ENCODE measurements at places on chromosomes 16 and 17. TPM values are rescaled to one million over a fixed set of nuclear protein-coding genes. Genes with fewer than 3 reads are reported as not detected.

GRCh38 chr16:89898201-89898967 lies 20.3 kb upstream of the MC1R start:
- no peak for DNase-seq

DNA sequence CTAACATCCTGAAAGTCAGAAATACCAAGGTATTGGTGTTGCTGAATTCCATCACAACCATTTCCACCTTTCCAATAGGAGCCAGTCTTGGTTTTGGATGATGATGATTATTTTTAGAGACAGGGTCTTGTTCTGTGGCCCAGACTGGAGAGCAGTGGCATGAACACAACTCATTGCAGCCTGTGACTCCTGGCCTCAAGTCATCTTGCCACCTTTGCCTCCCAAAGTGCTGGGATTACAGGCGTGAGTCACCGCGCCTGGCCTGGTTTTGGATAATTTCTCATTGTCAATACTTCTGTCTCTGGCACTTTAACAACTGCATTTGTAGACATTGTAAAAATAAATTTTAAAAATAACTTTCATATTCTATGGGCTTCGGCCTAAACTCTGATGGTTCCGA lies 22.6 kb downstream of the STAT5B start:
- DNase-seq: no peak

DNA sequence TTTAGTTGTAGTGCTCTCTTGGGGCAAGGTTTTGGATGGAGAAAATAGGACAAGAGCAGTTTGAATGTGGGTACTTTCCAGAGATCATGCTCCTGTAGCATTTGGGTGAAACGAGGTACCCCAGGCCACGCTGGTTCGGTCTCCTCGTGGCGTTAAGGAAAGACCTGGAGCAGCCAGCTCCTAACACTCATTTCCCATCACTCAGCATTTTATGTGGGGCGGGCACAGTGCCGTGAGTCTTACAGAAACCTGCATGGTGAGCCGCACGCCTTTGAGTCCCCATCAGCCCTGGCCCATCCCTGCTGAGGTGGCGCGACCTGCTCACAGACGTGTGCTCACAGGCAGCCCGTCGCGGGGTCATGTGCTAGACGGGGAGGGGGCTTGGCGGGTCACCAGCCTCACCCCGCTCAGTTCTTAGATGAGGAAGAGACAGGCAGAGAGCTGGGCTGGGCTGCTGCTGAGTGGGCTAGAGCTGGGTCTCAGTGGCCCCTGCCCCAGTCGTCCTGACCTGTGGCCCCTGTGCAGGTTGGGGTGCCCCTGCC lies 37.3 kb downstream of the TBCD start:
- no peak for DNase-seq

The ITGAD gene
- total RNA-seq: not detected

DNA sequence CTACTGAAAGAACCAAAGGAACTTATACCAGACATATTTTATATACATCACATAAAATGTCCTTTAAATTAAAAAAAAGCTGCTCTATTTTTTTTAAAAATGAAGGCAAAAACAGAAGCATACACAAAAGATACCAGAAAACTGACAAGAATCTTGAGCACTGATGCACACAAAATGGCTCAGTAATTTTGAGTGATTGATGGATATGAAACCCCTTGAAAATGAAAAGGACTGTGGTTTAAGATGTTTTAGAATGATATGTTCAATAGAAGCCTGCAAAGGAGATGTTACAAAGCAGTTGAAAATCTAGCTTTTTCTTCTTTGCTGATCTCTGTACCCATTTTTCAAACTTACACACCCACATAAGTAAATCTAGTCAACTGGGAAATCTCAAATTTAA lies 2.7 kb downstream of the C16orf87 start:
- no peak for DNase-seq

DNA sequence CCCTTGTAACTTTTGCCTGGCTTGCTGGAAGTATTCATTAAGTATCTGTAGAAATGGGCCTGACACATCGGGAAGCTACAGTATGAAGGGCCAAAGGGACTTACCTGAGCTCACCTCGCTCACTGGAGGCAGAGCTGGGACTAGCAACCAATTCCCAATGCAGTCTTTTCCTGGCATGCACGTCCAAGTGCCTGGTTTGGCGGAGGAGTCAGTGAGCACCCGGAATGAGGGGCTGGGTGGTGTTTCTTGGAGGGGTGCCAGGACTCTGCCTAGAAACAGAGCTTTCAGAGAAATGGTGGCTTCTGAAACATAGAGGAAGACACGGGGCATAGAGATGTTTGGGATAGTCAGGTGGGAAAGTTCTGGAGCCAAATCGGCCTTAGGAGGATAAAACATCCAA lies 18.4 kb upstream of the GPRC5C start:
- no peak for DNase-seq

The HOXB8 gene
- not detected for total RNA-seq

DNA sequence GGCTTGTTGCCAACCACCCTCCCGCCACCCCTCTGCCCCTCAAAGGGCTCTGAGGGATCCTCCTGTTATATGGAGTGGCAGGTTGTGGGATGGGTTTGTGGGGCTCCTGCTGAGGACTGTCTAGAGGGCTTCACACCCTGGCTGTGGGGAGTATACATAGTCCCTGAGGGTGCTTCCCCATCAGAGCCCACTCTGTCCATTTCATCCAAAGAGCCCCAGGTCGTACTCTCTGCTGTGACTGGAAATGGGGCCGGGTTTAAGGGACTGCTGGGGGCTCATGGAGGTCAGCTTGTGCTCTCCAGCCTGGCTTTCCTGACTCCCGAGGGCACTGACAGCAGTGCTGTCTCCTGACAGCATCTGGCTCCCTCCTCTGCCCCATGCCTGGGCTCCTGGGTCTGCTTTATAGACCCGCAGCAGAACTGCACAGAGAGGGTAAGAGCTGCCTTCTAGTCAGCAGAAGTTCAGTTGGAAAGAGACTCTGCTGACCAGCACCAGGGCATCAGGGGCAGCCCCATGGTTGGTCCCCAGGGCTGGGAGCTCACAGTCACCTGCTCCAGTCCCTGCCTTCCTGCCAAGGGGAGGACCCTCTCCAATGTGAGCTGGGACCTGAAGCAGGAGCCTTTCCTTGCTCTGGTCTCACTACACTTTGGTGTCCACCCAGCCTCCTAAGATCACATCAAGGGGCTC lies 17.8 kb upstream of the TNS4 start:
- no peak for DNase-seq

- no peak for DNase-seq
Observed at GRCh38 chr17:66450008-66450851, 147.8 kb downstream of the PRKCA start.

The CAPNS2 gene
- total RNA-seq: not detected

The CCL7 gene
- not detected for total RNA-seq

DNA sequence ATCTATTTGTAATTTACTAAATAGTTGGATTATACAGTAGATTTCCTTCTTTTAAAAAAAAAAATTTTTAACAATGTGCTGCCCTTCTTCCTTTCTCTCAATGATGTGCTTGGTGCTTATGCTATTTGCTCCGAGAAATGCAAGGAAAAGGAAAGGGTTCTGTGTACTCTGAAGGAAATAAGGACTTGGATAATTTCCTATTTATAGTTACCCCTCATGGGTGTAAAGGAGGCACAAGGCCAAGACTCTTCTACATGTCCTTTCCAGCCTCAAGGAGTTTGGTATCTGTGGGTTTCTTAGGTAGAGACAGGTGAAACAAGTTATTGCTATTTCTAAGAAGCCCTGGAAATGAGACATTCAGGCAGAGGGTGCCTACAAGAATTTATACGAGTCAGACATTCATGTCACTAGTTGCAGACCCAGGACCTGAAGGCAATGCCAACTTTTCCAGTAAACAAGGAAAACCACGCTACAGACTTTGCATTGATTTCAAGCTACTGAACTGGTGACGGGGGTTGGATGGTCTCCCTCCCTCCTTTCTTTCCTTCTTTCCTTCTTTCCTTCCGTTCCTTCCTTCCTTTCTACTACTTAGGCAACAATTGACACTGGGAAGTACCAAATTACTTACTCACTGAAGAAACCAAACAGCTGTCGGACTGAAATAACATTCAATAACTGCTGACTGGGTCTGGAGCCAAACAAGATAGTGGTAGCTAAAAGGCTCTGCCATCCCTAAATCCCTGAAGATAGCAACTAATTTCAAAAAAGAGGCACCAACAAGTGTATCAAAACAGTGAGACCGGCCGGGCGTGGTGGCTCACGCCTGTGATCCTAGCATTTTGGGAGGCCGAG lies 33.8 kb upstream of the GHDC start:
- no peak for DNase-seq

The C17orf78 gene
- not detected for total RNA-seq

The SHISA6 gene
- 0.05 TPM for total RNA-seq

The HSD17B2 gene
- 2.0 TPM for total RNA-seq

DNA sequence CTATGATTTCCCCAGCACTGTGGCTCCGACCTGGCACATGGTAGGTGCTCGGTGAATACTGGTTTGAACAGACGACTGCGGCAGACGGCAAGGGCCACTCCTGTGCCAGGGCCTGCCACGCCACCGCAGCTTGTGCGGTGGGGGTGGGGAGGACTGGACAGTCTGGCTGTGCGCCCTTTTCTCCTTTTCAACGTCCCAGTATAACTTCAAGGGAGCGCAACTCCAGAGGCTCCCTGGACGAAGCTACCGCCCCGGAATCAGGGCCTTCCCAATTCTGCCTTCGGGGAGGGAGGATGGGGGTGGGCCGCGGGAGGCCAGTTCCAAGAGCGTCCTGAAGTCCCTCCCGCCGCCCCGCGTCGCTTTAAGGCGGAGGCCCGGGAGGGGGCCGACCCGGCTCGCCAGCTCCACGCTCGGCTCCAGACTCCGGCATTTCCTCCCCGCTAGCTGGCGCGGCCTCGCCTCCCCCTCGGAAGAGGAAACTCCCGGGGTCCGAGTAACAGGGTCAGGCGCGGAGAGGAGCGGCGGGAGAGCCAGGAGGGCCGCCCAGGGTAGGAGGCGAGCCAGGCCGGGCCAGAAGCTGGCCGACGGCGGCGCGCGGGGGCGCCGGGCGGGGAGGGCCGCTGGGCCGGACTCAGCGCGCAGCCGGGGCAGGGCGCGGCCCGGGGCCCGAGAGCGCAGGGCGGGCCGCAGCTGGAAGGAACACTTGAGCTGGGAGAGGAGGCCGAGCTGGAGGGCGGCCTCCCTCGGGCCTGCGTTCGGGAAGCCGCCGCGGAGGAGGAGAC lies at the start of gene ITPRIPL2:
TSS of gene ITPRIPL2 (plus strand) at position 388 of the 782 bp plus-strand sequence. CDS start 498 bp downstream, outside the sequence.
- peak; percentile 92 for DNase-seq

- DNase-seq: no peak
Observed at GRCh38 chr17:61405686-61406536, 6.3 kb downstream of the TBX2 start.

DNA sequence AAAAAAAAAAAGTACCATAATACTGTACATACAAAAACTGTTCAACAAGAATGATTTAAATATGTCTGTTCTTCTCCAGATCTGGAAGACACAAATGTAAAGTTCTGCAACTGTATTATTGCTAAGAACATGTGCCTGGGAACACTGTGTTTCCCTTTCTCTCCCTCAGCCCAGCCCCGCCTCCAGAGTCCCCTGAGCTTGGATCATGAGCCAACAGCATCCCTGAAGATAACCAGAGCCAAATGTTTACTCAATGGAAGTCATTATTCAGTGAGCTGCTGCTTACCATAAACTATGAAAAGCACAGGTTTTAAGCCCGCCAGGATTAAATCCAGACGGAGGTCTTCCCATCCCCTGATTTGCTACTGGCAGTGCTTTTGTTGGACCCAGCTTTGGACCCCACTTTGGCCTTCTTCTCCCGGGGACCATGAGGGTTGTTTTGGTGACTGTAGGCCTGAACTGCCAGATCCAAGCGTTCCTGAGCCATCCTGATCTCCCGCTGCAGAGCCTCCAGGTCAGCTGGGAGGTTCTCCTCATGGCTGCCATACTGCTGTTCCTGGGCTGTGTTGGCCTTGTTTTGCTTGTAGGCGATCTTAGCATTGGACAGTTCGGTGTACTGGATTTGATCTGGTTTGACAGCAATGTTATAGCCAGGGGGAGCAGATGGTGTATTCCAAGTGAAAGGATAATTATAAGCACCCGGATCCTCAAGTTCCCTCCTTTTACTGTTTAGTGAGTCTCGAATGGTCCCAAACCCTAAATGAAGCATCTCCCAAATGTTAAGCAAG lies 25.6 kb downstream of the GJC1 start:
- DNase-seq: peak; percentile 34

The SPEM1 gene
- not detected for total RNA-seq

DNA sequence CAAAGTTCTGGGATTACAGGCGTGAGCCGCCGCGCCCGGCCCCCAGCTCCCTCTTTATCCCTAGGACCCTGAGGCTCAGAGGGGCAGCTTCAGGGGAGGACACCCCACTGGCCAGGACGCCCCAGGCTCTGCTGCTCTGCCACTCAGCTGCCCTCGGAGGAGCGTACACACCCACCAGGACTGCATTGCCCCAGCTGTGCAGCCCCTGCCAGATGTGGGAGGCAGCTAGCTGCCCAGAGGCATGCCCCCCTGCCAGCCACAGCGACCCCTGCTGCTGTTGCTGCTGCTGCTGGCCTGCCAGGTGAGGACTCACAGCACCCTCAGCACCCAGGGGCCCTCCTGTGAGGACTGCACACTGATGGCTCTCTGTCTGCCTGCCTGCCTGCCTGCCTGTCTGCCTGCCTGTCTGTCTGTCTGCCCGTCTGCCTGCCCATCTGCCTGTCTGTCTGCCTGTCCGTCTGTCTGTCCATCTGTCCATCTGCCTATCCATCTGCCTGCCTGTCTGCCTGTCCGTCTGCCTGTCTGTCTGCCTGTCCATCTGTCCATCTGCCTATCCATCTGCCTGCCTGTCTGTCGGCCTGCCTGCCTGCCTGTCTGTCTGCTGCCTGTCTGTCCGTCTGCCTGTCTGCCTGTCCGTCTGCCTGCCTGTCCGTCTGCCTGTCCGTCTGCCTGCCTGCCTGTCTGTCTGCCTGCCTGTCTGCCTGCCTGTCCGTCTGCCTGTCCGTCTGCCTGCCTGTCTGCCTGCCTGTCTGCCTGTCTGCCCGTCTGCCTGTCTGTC lies 5.0 kb downstream of the GCGR start:
- DNase-seq: no peak

GRCh38 chr16:30356401-30357084 lies 1.4 kb upstream of the CD2BP2 start:
- no peak for DNase-seq

The CTRB1 gene
- total RNA-seq: not detected

GRCh38 chr17:8237175-8237574 lies 10.7 kb downstream of the CTC1 start:
- DNase-seq: no peak

DNA sequence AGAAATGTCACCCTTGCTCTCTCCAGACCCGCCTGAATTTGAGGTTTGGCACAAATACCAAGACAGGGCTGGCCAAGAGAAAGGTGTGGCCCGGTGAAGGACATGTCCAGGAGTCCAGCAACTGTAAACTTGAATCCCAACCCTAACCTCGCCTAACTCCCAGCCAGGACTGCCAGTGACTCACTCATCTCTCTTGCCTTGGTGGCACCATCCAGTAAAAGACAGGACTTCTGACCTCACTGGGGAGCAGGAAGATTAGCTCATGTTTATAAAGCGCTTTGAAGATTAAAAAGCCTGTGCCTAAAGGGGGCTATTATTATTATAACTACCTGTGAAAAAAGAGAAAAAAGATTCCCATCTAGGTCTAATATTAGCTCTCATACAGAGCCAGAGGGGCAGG lies 335.3 kb downstream of the SOX9 start:
- DNase-seq: peak; percentile 62

The CYGB gene
- total RNA-seq: 5.2 TPM
